ENCODE measurements at places on chromosomes 2 and 18. TPM values are rescaled to one million over a fixed set of nuclear protein-coding genes. Genes with fewer than 3 reads are reported as not detected.

The MYL1 gene
- polyA plus RNA-seq = not detected

DNA sequence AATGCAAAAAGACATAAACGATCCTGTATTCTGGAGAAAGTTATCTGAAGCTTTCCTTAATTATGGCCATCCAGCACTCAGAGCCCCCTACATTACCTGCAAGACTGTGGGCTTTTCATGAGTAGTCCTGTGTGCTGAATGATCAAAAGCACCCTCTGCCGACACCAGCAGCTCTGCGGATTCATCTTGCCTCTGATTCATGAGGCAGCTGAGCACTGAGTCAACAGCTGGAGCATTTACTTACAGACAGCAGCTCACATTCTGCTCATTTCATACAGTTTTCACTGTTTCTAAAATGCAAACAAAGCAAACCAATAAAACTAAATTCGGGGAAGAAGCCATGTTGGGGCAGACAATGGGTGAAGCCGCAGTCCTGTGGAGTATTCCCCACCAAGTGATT lies 886.5 kb downstream of the CNTNAP5 start:
- DNase-seq = peak; percentile 2

The RAB6C gene
- polyA plus RNA-seq = 0.74 TPM

DNA sequence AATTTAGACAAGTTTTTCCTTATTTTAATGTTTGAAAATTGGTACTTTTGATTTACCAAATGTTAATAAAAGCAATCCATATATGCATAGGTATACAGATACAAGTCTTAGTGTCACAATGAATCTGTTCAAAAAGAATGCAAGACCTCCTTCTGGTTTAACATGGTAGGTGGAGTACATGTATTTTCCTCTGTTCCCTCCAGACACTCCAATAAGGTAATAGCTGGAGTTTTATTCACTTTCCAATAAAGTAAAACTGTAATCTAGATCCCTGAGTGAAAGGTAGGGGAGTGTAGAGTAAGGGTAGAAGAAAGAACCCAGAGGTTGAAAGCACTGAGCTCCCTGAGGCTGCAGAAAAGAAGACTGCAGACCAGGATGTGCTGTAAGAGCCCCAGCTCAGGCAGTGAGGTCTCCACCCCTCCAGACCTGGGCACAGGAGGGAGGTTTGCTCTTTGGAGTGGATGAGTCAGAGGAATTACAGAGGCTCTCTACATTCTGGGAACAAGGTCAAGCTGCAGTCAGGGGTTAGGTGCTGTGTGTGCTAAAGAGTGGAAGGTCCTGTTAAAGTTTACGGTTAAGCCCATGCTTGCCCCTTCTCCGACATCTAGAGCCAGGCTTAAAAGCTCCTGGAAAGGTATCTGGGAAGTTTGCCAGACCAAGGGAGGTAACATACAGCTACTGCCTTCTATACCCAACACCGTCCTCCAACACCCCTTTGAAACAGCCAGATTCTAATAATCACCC lies 27.6 kb upstream of the STAT1 start:
- no peak for DNase-seq

DNA sequence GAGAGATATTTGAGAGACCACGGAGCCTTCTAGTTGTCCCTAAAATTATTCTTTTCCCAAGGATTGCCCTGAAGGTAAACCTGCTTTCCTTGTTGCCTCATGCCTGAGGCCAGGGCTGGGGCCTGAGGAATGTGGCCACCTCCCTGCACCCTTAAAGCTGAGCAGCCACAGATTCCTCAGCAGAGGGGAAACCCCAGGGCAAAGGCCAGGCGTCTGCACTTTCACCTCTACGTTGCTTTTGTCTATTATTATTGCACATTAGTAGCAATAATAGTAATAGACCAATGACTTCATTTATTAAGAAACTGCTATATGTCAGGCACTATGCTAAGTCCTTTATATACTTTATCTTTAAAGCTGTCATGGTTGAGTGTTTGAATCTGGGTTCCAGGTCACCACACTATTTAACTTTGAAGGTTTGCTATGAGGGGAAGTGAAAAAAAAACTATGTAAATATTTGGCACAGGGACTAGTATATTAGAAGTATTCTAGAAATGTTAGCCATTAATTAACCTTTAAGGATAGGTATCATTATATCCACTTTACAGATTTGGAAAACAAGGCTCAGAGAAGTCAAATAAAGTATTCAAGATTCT lies 104.2 kb downstream of the LRRC30 start:
- no peak for DNase-seq

The C2orf81 gene
- polyA plus RNA-seq = 4.5 TPM

- DNase-seq = no peak
Observed at GRCh38 chr2:48369971-48370370, 160.0 kb upstream of the STON1 start.

The SLC19A3 gene
- polyA plus RNA-seq = 32.3 TPM

GRCh38 chr2:239322416-239323086 lies 78.3 kb downstream of the HDAC4 start:
- DNase-seq = no peak

The SLC16A14 gene
- 13.2 TPM for polyA plus RNA-seq

GRCh38 chr18:31789409-31789808 lies 28.7 kb upstream of the SLC25A52 start:
- no peak for DNase-seq

- DNase-seq = no peak
Observed at GRCh38 chr2:237479747-237480146, 7.3 kb upstream of the MLPH start.

DNA sequence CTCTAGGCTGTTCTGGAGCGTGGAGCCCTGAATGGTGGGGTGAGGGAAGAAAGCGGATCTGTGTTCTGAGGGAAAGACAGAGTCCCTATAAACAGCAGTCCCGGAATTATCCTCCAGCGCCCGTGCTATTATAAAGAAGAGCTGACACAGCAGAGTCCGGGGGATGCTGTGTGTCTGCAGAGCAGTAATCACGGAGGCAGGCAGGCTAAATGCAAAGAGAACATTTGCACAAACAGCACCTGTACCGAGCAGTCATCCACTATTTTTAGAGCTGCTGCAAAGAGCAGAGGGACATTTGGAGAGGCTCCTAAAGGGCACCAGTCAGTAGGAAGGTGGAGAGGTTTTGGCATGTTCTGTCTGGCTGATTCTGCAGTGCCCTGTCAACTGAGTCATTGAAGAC lies 293.8 kb upstream of the SLC14A2 start:
- DNase-seq = no peak

- DNase-seq = no peak
Observed at GRCh38 chr2:10620481-10620880, 69.3 kb downstream of the NOL10 start.

GRCh38 chr2:240355962-240356361 lies 79.5 kb upstream of the GPC1 start:
- DNase-seq = no peak

The L3MBTL4 gene
- polyA plus RNA-seq = 7.1 TPM

The CNRIP1 gene
- polyA plus RNA-seq = 46.9 TPM

DNA sequence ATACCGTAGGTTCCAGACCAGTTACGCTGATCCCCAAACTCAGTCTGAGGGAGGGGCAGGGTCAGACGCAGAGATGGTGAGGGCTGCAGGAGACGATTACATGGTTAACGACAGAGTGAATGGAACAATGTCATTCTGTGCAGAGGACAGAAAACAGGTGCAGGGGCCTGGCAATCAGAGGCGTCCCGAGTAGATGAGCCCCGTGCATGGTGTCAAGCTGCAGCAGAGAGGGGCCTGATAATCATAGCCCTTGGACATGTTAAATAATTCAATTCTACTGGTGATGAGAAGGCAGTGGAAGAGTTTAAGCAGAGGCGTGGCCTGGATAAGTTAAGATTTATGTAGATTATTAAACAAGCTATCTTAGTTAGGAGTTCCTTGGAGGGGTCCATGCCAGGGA lies 178.6 kb downstream of the MYT1L start:
- no peak for DNase-seq

The FAM237A gene
- not detected for polyA plus RNA-seq

GRCh38 chr2:207483066-207483465 lies 46.7 kb upstream of the CREB1 start:
- no peak for DNase-seq

The NPPC gene
- not detected for polyA plus RNA-seq

DNA sequence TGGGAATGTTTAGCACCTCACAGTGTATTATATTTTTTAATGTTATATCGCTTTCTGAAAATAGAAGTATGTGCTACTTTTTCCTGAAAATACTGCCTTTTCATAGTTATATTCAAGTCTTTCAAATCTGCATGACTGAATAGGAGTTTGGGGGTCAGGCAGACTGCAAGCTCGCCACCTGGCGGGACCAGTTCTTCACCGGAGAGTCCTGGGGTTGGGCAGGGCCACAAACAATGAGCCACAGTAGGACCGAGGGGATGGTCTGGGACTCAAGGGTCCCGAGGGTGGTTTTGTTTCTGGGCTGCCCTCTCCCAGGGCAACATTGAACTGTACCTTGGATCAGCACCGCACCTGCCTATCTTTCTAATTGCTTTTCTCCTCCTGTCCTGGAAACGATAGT lies 70.6 kb downstream of the VWA3B start:
- DNase-seq = no peak

The SERPINB10 gene
- not detected for polyA plus RNA-seq
